ENCODE measurements at places on chromosomes 3 and 15. TPM values are rescaled to one million over a fixed set of nuclear protein-coding genes. Genes with fewer than 3 reads are reported as not detected.

The SLC9C1 gene
- total RNA-seq, result not detected

The PLA2G4E gene
- not detected for total RNA-seq

DNA sequence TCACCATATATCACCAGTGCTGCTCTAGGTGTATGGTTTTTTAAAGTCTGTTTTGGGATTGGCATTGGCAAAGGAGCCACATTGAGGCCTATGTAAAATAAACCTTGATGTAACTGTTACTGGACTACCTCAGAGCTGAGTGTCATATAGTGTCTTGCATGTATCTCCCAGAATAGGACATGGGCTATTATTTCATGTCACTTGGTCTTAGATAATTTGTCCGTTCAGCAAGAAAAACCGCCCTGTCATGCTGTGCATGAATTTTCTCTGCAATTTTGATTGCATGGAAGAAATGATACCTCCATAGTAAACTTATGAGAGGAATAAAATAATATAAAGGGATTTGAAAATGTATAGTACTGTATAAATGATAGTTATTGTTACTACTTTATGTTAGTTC is 59.6 kb downstream of the RNF13 start:
- no peak overlapping the region for H3K27ac ChIP-seq
- no peak overlapping the region for H3K4me3 ChIP-seq
- DNase-seq, result no peak
- no peaks in the 10 kb centered on the region for H3K36me3 ChIP-seq
- H3K4me1 ChIP-seq, result no peaks in the 10 kb centered on the region

DNA sequence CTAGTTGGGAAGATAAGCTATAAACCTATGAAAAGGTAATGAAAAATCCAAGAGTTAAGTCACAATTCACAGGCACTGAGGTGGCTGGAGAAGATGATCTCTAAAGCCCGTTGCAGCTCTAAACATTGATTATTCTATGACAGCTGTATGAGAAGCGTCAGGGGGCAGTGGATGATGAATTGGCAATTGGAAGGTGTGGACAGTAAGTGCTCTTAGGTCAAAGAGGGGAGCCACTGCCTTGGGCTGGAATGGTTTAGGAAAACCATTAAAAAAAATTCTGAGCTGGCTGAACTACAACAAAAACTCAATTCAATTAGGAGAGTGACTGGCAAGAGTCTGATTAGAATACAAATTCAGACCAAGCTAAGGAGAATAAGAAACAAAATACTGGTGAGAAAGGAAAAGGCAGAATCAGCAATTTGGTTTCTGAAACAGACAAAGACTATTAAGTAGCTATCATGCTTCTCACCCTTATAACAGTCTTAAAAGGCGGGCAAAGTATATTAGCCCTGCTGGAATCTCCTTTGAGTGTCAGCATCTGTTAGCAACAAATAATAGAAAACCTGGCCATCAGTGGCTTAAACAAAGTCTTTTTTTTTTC is 8.8 kb upstream of the NMD3 start:
- H3K27me3 ChIP-seq, result no peaks in the 10 kb centered on the region
- H3K4me3 ChIP-seq, result no peak overlapping the region
- no peaks in the 10 kb centered on the region for H3K4me1 ChIP-seq

The WDR72 gene
- not detected for total RNA-seq

The GCHFR gene
- total RNA-seq, result 1.4 TPM

The EXD1 gene
- total RNA-seq, result not detected

GRCh38 chr3:159964166-159964973 is 24.3 kb upstream of the IL12A start:
- DNase-seq, result peak; percentile 94
- no peaks in the 10 kb centered on the region for H3K27me3 ChIP-seq
- H3K36me3 ChIP-seq, result no peaks in the 10 kb centered on the region

The GPX1 gene
- total RNA-seq, result 126 TPM

The CDC25A gene
- 10.6 TPM for total RNA-seq

DNA sequence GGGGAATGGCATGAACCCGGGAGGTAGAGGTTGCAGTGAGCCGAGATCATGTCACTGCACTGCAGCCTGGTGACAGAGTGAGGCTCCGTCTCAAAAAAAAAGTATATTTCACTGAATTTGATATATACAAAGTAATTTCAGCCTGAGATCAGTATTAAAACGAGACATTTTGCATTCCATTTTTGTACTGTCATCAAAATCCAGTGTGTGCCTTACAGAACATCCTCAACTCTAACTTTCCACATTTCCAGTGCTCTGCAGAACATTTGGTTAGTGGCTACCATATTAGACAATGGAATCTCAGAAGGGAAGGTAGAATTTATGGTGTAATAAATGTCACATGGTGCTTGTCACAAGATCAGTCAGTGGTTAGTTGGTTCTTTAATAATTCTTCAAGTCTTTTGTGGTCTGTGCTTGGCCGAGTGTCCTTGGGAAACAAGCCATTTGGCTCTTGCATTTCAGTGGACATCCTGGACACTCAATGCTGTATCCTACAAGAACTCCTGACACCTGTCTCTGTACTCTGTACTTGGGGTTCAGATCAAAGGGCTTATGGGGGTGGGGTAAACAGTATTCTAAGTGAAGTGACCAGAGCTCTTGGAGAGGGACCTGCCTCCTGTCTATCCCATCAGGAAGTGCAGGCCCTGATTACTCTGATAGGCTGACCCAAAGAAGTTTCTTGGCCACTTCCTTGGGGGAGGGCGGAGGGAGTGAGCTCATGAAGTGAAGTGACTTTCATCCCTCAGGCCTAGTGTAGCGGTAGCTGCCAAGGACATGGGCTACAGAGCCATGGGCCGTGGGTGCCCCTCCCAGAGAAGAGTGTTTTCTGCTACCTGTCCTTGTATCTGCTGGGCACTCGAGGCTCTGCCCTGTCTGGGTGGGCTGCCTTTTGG is 3.7 kb downstream of the ACVR2B start:
- H3K27ac ChIP-seq, result no peak overlapping the region
- DNase-seq, result peak; percentile 6
- no peaks in the 10 kb centered on the region for H3K36me3 ChIP-seq
- no peak overlapping the region for H3K4me3 ChIP-seq
- no peaks in the 10 kb centered on the region for H3K27me3 ChIP-seq

The SLC12A8 gene
- 2.2 TPM for total RNA-seq

DNA sequence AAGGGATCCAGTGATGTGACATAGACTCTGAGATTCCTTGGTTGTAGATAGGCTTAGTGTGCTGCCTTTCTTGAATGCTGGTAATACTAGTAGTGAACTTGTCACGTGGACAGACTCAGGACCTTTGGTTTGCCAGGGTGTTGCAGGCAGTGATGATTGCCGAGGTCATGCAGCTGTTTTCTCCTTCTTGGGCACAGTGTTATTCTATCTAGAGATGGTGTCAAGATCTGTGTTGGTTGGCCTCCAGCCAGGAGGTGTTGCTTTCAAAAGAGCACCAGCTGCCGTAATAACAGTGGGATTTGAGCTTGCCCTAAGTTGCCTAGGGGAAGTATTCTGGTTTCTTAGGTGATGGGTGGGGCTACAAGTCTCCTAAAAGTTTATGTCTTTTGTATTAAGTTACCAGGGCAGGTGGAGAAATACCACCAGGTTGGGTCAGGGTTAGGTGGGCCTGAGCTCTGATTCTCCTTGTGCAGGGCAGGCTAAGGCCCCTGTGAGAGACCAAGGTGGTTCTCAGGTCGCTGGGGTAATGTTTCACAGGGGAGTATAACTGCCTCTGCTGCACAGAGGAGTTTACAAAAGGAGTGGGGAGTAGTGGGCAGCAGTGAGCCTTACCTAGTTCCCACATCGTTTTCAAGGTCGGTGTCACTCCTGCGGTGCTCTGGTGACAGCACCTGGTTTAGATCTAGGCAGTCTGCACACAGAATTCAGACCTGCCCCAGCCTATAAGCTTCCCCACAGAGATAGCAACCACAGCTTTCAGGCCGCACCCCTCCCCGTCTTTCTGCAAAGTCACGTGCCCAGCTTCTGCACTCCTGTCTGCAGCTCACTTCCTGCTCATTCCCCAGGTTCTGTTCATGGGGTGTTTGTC is 350.3 kb downstream of the DOCK3 start:
- no peaks in the 10 kb centered on the region for H3K36me3 ChIP-seq
- no peak overlapping the region for H3K4me3 ChIP-seq
- no peak for DNase-seq
- H3K27ac ChIP-seq, result no peak overlapping the region
- no peaks in the 10 kb centered on the region for H3K27me3 ChIP-seq

- no peaks in the 10 kb centered on the region for H3K27me3 ChIP-seq
- H3K4me3 ChIP-seq, result no peak overlapping the region
- H3K36me3 ChIP-seq, result peaks cover 2% of the 10 kb centered on the region
These were observed 40.3 kb downstream of the CFAP100 start for GRCh38 chr3:126434931-126435411.

The FAM3D gene
- total RNA-seq, result not detected

GRCh38 chr15:92288755-92289154 is 104.9 kb upstream of the ST8SIA2 start:
- no peak overlapping the region for H3K27ac ChIP-seq
- H3K36me3 ChIP-seq, result no peaks in the 10 kb centered on the region
- no peak for DNase-seq
- H3K4me3 ChIP-seq, result no peak overlapping the region
- H3K4me1 ChIP-seq, result no peaks in the 10 kb centered on the region

DNA sequence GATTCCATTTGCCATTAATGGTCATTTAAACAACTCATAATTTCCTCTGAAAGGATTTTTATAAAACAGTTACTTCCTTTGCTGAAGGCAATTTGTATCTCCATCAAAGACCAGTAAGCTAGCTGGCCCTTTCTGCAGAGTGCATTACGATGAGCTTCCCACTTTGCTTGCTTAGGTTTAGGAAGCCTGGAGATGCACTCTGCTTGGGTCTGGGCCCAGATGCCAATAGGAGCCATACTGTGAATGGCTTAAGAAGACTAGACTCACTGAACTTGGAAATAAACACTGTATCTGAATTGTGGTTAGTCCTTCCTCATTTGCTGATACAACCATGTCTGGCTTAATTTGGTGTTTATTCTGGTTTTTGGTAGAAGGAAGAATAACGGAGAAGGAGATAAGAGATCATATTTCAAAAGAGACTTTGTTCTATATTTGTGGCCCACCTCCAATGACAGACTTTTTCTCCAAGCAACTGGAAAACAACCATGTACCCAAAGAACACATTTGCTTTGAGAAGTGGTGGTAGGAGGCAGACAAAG is 38.1 kb downstream of the OXNAD1 start:
- H3K4me1 ChIP-seq, result 0 out of 2 replicates have a peak, but pooled peaks cover 2% of the 10 kb centered on the region
- no peaks in the 10 kb centered on the region for H3K27me3 ChIP-seq
- H3K27ac ChIP-seq, result no peak overlapping the region
- H3K4me3 ChIP-seq, result no peak overlapping the region

DNA sequence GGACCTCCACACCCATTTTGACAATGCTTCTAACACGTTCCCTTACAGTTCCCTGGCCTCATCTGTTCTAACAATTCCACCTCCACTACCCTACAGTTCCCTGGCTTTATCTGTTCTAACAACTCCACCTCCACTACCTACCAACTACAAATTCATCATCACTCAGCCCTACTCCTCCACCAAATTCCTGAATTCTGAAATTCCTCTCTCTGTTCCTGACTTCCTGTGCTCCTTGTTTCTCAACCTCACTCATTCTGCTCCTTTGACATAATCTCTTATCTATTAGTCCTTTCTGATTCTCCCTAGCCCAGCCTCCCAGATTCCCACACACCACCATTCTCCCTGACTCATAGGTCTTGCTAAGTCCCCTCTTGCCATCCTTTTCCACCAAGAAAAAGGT is 22.5 kb downstream of the UPK1B start:
- H3K4me1 ChIP-seq, result peaks cover 12% of the 10 kb centered on the region
- H3K4me3 ChIP-seq, result no peak overlapping the region
- no peaks in the 10 kb centered on the region for H3K27me3 ChIP-seq
- H3K27ac ChIP-seq, result peak overlapping the region; percentile 7

DNA sequence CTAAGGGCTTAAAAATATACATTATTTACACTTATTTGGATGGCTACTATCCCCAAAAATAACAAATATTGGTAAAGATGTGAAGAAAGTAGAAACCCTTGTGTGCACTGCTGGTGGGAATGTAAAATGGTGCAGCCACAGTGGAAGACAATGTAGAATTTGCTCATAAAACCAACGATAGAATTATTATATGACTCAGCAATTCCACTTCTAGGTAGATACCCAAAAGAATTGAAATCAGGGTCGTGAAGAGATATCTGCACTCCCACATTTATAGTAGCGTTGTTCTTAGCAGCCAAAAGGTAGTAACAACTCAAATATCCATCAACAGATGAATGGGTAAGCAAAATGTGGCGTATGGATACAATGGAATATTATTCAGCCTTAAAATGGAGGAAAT is 181.6 kb upstream of the UBE3A start:
- no peak overlapping the region for H3K27ac ChIP-seq
- no peaks in the 10 kb centered on the region for H3K36me3 ChIP-seq
- H3K4me1 ChIP-seq, result no peaks in the 10 kb centered on the region
- H3K27me3 ChIP-seq, result no peaks in the 10 kb centered on the region

The AADAC gene
- not detected for total RNA-seq

The TP63 gene
- not detected for total RNA-seq

DNA sequence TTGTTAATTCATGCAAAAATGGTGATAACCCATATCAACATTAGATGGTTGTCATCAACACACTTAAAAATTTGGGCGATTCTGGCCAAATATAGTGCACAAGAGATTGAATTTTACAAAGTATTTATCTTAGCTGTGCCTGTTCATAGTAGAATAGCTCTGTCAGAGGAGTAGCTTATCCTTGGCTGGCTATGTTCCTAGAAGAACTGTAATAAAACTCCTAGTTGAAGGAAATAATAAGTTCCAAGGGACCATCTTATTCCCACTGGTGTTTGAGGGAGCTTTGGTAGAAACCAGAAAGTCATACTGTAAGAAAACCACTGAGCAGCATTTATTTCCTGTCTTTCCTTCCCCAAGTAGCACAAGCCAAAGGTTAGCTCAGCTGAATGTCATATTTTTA is 201.8 kb downstream of the GRM7 start:
- H3K27ac ChIP-seq, result no peak overlapping the region
- no peak overlapping the region for H3K4me3 ChIP-seq
- H3K36me3 ChIP-seq, result no peaks in the 10 kb centered on the region
- H3K4me1 ChIP-seq, result no peaks in the 10 kb centered on the region
- DNase-seq, result no peak

DNA sequence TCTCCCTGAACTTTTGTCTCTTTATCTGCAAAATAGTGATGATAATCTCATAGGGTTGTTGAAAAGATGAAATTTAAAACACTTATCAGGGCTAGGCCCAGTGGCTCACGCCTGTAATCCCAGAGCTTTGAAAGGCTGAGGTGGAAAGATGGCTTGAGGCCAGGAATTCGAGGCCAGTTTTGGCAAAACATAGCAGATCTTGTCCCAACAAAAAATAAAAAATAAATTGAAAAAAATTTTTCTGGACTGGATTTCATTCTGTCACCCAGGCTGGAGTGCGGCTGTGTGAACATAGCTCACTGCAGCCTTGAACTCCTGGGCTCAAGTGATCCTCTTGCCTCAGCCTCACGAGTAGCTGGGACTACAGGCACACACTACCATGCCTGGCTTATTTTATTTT is 29.6 kb downstream of the LMLN start:
- DNase-seq, result no peak
- H3K27me3 ChIP-seq, result no peaks in the 10 kb centered on the region
- no peaks in the 10 kb centered on the region for H3K4me1 ChIP-seq
- H3K36me3 ChIP-seq, result peaks cover 6% of the 10 kb centered on the region

Measured in IMR-90 (cell line).